ENCODE measurements at places on chromosomes 3 and 15.

DNA sequence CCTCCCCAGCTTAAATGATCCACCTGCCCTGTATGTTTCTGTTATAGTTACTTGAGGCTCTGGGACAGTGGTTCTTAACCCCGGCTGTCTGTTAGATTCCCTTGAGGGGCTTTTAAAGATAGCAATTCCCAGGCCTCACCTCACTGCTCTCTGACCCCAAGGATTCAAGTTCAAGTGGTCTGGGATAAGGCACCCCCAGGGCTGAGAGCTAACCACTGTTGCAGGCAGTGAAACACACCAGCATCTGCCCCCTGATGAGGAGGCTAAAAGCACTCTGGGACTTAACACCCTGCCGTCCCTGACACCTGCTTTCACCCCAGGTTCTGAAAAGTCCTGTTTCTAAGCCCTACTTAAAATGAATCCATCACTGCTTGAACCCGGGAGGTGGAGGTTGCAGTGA, 103.7 kb downstream of the LRRK1 start:
- DNase-seq: no peak
- peaks cover 18% of the 10 kb centered on the region for H3K4me1 ChIP-seq
- H3K27me3 ChIP-seq: no peaks in the 10 kb centered on the region
- H3K27ac ChIP-seq: no peak overlapping the region
- H3K36me3 ChIP-seq: peaks cover 19% of the 10 kb centered on the region
- no peak overlapping the region for H3K4me3 ChIP-seq

DNA sequence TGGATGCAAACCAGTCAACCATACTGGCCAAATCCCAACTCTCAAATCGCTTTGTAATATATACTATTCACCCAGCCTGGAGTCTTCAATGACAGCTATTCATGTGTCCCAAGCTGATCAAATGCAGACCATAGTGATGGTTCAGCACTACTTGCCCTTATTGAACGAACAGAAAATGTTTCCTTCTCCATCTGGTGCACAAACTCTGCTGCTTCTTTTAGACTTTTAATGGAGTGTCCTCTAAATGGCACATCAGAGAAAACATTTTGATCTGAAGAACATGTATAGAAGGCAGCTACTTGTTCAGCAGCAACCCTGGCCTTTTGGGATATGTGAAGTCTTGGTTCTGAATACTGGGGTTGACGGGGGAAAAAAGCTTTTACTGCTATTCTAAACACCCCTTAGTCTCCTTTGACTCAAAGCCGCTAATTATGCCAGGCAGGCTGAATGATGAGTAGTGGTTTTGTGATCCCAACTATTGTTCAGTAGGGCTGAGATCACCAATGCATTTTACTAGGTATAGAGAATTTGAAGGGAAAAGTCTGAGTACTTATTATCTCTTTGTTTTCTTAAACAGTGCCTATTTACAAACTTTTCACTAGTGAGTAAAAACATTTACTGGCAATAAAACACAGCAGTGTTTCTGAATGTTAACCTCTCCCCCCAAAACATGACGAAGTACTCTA, 781.2 kb downstream of the ROBO1 start:
- no peak overlapping the region for H3K27ac ChIP-seq
- H3K27me3 ChIP-seq: no peaks in the 10 kb centered on the region

DNA sequence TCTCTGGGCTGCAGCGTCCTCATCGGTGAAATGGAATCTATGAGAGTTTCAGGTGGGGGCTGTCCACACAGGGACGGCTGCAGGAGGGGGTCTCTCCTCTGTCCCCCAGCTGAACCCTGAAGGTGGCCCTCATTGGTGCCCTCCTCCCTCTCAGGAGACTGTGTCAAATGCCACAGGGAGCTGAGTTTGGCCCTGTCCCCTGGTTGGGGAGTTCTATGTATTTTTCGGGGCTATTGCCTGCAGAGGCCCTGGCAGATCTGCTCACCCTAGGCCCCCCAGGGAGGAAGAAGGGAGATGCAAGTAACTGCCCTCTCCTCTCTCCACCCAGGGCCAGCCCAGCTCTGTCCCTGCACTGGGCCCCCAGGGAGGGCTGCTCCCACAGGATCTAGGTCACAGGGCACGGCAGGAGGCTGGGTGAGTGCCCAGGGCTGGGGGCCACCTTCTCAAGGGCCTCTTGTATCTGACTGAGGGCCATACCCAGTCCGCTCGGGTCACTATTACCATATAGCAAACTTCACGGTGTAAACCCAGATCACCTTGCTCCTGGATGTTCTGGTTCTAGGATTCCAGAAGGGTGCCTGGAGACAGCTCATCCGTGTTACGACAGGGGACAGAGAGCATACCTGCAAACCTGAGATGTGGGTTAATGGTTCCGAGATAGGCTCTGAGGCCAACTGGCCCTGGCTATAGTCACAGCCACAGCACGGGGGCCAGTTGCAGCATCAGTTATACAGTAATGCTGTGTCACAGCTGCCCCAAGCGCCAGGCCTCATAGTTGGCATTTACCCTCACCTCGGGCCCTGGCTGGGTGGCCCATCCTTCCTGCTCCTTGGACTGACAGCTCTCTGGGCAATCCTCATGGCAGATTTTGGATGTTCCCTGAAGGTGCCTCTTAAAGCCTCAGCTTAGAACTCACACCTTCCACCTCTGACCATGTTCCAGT, 102.4 kb upstream of the PRR23E start:
- no peak for DNase-seq
- no peak overlapping the region for H3K27ac ChIP-seq
- no peak overlapping the region for H3K4me3 ChIP-seq
- no peaks in the 10 kb centered on the region for H3K36me3 ChIP-seq
- H3K27me3 ChIP-seq: peaks cover 35% of the 10 kb centered on the region

- no peaks in the 10 kb centered on the region for H3K4me1 ChIP-seq
- H3K4me3 ChIP-seq: no peak overlapping the region
- DNase-seq: peak; percentile 28
- H3K36me3 ChIP-seq: no peaks in the 10 kb centered on the region
Observed at GRCh38 chr15:60932051-60932915, 296.8 kb downstream of the RORA start.
